ENCODE measurements at places on chromosomes 3 and 15. TPM values are rescaled to one million over a fixed set of nuclear protein-coding genes. Genes with fewer than 3 reads are reported as not detected.
A peak's percentile ranks its signal among the peaks of the same experiment; 100 is the strongest.

- no peak for DNase-seq
Observed at GRCh38 chr15:37137221-37137620, 36.9 kb upstream of the MEIS2 start.

DNA sequence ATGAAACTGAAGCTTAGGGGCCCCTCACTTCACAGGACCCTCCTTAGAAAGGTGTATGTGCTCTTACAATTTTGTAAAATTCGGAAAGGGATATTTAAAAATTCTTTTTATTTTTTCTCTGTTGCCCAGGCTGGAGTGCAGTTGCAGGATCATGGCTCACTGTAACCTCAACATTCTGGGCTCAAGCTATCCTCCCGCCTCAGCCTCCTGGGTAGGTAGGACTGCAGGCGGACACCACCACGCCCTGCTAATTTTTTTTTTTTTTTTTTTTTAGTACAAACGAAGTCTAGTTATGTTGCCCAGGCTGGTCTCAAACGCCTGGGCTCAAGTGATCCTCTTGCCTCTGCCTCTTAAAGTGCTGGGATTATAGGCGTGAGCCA is 45.1 kb upstream of the SPATA12 start:
- DNase-seq, result no peak

RLBP1 gene
- total RNA-seq, result not detected

DNA sequence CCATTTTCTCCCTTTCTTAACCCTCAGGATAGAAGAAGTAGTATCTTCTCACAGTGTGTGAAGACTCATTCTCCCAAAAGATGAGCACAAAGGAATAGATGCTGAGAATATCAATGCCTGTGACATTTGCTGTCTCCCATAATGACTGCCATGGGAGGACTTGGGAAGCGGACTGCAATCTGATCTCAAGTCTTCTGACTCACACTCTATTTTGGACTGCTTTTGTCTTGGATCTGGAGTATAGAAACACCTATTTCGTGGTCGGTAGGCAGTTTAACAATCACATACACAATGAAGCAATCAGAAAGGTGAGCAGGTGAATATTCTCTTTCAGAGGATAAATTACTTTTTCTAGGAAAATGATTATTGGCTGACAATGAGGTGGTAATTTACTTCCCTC is 852.0 kb downstream of the FHIT start:
- no peak for DNase-seq

DNA sequence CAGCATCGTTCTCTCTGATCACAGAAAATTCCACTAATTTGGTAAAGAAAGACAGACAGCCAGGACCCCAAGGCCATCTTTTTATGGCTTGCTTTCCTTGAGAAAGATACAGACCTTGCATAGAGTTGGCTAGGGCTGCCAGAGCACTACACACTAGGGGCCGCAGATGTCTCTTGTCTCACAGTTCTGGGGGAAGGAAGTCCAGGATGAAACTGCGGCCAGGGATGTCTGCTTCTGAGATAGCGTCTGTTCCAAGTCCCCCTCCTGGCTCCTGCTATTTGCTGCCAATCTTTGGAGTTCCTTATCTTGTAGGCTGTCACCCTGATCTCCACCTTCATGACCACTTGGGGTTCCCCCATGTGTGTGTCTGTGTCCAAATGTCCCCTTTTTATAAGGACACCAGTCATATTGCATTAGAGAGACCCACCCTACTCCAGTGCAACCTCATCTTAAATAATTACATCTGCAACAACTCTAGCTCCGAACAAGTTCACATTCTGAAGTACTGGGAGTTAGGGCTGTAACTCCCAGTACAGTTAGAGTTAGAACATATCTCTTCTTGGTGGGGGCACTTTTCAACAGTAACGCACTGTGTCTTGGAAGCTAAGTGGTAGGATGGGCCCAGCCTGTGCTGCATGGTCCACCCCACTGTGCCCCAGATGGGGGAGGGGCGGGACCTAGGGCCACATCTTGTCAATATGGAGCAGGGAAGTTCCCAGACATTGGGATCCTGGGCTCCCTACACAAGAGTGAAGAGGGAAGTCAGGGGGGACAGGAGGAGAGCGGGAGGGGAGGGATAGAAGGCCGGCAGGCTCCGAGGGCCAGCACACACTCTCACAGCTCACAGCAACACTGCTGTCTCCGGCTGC is 42.2 kb downstream of the KLF15 start:
- DNase-seq, result no peak

- no peak for DNase-seq
Observed at GRCh38 chr15:71629781-71630474, 180.4 kb upstream of the NR2E3 start.

GRCh38 chr3:142963234-142963515 is 299 bp downstream of the PAQR9 start:
- peak; percentile 2 for DNase-seq

GRCh38 chr3:125050488-125051090 is 5.2 kb downstream of the HEG1 start:
- DNase-seq, result no peak

DNA sequence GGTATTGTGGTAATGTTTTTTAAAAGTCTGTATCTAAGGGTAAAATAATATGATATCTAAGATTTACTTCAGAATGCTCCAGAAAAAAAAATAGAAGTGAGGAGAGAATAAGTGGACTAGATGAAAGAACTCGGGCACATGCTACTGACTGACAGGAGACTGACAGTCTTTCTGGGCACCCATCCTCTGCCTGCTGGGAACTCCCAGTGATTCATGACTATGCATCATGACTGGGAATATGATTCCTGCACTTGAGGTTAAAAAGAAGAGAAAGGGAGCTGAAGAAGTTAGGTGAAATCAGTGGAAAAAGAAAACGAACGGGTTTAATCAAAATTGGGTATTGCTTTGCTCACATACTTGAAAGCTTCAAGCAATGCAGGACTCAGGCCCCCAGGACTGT is 35.7 kb upstream of the SPSB4 start:
- no peak for DNase-seq

DNA sequence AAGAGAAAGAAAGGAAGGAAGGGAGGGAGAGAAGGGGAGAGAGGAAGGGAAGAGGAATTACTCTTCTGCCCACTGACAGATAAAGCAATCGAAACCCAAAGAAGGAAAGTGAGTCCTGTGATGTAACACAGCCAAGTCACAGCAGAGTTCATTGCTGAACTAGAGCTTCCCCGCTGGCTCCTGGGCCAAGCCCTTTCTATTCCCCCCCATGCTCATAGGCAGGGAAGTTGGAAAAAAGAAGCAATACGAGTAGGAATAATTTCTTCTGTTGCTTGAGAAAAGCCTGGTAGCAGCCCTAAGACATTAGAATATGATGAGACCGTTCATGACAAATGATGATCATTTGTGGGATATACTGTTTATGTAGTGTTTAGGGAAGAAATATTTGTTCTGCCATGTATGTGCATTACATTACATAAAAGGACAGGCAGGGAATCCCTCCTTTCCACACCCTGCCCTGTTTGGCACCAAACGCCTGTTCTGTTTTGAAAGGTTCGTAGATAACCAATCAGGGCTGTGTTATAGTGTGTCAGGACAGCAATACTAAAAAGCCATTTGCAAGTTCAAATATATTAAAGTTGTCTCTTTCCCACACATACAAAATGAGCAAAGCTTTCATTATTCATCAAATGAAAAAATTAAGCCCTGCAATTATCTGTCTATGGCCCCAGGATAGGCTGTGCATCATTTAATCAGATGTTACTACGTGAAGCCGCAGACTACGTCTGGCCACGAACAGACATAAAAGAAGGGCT is 111.0 kb upstream of the TRPM1 start:
- no peak for DNase-seq

GRCh38 chr3:140078343-140078742 is 143.4 kb downstream of the CLSTN2 start:
- DNase-seq, result no peak

DNA sequence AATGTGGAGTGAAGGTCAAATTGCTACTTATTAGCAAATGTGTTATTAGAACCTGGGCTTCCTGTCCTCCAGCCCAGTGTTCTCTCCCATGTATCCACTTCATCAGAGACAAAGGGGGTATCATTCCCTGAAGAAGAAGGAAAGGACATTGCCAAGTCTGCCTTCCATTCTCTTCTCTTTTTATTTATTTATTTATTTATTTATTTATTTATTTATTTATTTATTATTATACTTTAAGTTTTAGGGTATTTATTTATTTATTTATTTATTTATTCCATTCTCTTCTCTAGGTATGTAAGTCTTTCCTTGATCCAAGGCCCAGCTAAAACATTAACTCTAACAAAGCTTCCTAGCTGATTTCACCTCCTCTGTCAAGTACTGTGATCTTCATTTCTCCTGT is 277.8 kb upstream of the DNAJC19 start:
- DNase-seq, result no peak

- DNase-seq, result no peak
Observed at GRCh38 chr3:113588806-113589205, 56.5 kb downstream of the SIDT1 start.

GRCh38 chr3:15050405-15051092 is 14.6 kb downstream of the MRPS25 start:
- no peak for DNase-seq

GRCh38 chr3:57791245-57791644 is 35.1 kb downstream of the SLMAP start:
- DNase-seq, result peak; percentile 35

DNA sequence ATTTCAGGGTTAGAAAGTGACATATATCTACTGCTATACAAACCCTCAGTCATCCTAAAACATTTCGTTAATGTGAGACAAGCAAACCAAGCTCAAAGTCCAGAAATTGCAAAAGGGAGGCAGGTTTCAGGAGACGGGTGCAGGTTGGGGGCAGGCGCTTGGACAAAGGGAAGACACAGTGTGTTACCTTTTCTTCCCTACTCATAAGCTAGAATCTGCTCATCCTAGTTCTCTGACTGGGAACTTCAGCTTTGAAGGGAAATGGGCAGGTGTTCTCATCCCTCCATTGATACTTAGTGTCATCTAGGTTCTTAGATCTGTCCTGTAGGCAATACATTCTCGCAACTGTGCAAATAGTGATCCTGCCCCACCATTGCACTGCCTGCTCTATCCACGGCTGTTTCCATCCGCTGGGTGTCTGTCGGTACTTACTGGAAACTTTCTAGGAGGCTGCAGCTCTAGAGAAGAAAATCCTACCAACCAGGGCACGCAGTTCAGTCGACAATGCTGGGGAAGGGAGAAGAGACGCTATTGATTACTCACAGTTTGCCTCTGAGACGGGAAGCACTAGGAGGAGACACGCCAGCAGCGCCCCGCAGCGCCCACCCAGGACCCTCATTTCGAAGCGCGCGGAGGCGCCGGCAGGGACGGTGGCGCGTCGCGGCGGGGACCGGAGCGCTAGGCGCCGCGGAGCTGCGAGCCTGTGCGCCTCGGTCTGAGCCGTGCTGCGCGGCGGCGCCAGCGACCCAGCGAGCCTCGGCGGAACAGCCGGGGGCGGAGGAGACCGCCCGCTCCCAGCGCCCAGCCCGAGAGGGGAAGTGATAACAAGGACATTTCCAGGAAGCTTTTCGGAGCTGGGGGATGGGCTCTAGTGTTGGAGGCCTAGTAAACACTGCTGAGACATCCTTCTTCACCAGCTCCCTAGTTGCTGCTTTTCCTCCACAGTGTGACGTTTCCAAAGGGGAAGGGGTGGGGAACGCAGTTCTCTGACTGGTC is at the start of gene PROS1:
Gene PROS1 (minus strand): TSS at position 766 of the 996 bp plus-strand sequence. CDS start 147 bp downstream, at position 619.
- DNase-seq, result peak; percentile 78

SMARCC1 gene
- 27.0 TPM for total RNA-seq

- no peak for DNase-seq
Observed at GRCh38 chr3:106438887-106439286, 570.1 kb upstream of the CBLB start.

- DNase-seq, result no peak
Observed at GRCh38 chr3:115151921-115152320, 4.8 kb upstream of the ZBTB20 start.

DNA sequence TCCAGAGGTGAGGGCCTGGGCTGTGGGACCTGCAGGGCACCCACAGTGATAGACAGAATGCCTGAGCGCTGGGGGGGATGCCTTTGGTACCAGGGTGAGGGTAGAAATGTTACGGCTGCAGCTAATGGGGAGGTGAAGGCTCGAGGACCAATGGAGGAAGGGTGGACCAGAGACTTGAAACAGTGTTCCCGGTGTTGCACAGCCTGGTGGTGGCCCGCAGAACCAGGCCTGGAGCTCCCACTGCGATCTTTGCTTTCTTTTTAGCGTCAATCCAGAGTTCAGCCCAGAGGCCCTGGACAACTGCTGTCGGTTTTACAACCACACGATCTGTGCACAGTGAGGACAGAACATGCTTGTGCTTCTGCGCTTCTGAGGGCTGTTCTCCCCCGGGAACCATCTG is 36.8 kb upstream of the PDE8A start:
- DNase-seq, result no peak

DNA sequence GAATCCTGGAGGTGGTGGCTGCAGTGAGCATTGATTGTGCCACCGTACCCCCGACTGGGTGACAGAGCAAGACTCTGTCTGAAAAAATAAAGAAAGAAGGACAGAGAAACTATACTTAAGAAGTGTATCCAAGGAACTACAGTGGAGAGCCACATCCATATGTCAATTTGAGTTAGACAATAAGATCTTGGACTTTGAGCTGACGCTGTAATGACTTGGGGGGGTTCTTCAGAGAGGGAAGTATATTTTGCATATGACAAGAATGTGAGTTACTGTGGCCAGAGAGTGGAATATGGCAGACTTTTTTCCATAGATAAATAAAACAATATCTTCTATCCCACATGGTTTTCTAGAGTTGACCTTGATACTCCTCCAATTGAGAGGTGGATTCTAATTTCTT is 52.6 kb upstream of the TEX264 start:
- no peak for DNase-seq

DNA sequence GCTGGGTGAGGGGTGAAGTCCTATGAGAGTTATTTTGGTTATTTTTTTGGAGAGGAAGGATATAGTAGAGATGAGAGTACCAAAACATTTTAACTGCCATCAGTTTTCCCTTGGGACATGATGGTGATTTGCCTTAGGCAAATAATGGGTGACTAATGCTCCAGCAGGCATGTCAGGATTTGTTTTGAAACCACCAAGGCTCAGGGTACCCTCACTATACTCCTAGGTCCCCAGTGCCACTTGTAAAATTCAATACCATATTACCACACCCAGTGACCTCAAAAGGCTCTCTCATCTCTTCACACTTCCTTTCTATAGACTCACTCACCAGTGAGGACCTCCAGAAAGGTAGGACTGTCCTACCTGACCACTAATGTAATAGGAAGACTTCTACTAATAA is 83.6 kb downstream of the WDR72 start:
- DNase-seq, result no peak

DNA sequence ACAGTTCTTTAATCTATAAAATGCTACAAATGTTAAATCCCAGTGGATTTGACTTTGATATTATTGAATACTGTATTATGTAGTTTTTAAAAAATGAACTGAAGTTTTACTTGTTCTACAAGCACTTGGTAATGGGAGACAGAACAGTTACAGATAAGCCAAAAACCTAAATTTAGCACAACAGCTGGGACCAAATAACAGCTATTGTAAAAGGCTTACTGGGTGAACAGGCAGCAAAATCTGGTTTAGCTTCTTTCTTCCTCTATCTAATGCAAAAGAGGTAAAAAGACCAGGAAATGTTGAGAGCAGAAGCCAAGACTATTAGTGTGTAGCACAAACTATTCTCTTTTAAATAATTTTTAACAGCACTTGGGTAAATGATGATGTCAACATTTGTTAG is 1.6 kb upstream of the ATOSA start:
- no peak for DNase-seq

SLC28A1 gene
- not detected for total RNA-seq

FOXB1 gene
- not detected for total RNA-seq

GRCh38 chr3:168091941-168092340 is 3.8 kb downstream of the GOLIM4 start:
- DNase-seq, result no peak
